ENCODE measurements at places on chromosomes 7 and 10. TPM values are rescaled to one million over a fixed set of nuclear protein-coding genes. Genes with fewer than 3 reads are reported as not detected.

- peaks cover 50% of the 10 kb centered on the region for H3K36me3 ChIP-seq
- no peaks in the 10 kb centered on the region for H3K27me3 ChIP-seq
- peaks cover 11% of the 10 kb centered on the region for H3K4me1 ChIP-seq
These were observed 2.4 kb downstream of the PRKRIP1 start for GRCh38 chr7:102398543-102398942.

Gene TLX1
- not detected for polyA plus RNA-seq

GRCh38 chr10:62502995-62503613, 128.9 kb downstream of the ZNF365 start:
- no peak overlapping the region for H3K4me3 ChIP-seq
- no peaks in the 10 kb centered on the region for H3K36me3 ChIP-seq
- H3K4me1 ChIP-seq, result no peaks in the 10 kb centered on the region

GRCh38 chr7:73732397-73732796, 6.2 kb downstream of the ABHD11 start:
- H3K27ac ChIP-seq, result no peak overlapping the region
- no peak for DNase-seq
- no peak overlapping the region for H3K4me3 ChIP-seq
- H3K27me3 ChIP-seq, result no peaks in the 10 kb centered on the region

Gene SPDYE9
- not detected for polyA plus RNA-seq

GRCh38 chr10:10363217-10363616, 654.5 kb upstream of the CELF2 start:
- no peaks in the 10 kb centered on the region for H3K27me3 ChIP-seq
- no peak for DNase-seq
- H3K27ac ChIP-seq, result no peak overlapping the region
- no peak overlapping the region for H3K4me3 ChIP-seq

Gene ELAPOR2
- polyA plus RNA-seq, result 2.3 TPM

Gene KMT2E
- polyA plus RNA-seq, result 26.9 TPM

GRCh38 chr7:86477343-86477935, 166.3 kb upstream of the GRM3 start:
- no peaks in the 10 kb centered on the region for H3K27me3 ChIP-seq
- no peak overlapping the region for H3K27ac ChIP-seq
- DNase-seq, result no peak
- no peaks in the 10 kb centered on the region for H3K4me1 ChIP-seq

Gene SUGCT
- polyA plus RNA-seq, result 45.8 TPM

Gene MRC1
- polyA plus RNA-seq, result 25.7 TPM

DNA sequence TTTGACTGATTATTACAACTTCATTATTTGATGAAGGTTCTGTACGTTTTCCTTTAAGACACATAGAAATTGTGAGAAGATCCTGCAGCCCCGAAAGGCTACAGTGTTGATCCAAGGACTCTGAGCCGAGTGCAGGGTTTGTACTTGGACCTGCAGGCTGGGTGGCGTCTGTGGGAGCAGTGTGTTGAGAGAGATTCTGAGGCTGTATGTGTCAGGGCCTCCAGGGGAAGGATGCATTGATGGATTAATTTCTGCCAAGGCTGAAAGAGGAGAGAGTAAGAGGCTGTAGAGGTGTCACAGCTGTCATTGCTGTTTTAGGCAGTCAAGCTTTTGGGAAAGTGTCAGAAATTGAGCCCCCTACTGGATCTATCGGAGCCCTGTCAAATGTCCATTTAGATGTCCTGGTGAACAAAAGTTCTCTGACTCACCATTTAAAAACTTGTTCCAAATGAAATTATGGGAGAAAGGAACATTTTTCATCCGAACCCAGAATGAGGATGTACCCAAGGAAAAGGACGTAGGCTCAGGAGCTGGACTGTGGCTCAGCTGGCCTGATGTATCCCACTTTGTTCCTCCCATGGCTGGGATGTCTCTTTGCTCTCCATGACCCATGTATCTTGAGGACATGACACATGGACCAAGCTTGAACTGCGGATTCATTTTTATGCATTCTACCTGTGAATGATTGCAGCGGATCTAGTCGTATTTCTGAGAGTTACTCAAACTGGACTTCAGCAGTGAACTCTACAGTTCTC, 102.2 kb downstream of the TCF7L2 start:
- H3K4me3 ChIP-seq, result no peak overlapping the region
- H3K27me3 ChIP-seq, result no peaks in the 10 kb centered on the region
- H3K36me3 ChIP-seq, result no peaks in the 10 kb centered on the region

DNA sequence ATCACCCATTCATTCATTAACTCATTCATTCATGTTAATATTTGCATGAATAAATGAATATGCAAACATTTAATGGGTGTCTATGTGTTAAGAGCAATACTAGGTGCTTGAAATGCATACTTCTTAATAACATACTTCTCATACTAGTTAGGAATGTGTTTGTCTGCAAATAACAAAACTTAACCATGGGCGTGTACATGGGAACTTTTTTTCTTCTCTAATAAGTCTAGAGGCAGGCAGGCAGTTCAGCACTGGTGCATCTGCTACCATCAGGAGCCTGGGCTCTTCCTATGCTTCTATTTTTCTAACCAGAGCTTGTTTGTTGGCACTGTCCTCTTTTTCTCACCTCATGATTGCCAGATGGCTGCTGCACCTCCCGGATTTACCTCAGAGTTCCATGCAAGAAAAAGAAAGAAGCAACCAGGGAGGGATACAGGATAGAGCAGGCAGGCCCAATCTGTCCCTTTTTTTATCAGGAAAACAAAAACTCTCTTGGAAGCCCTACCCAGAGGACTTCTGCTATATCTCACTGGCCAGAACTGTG, 22.7 kb downstream of the CDHR3 start:
- no peak overlapping the region for H3K27ac ChIP-seq
- H3K4me3 ChIP-seq, result no peak overlapping the region
- H3K4me1 ChIP-seq, result no peaks in the 10 kb centered on the region
- no peak for DNase-seq
- H3K36me3 ChIP-seq, result no peaks in the 10 kb centered on the region

Gene GSTO2
- 7.9 TPM for polyA plus RNA-seq

- DNase-seq, result no peak
- H3K4me3 ChIP-seq, result no peak overlapping the region
- H3K4me1 ChIP-seq, result peaks cover 14% of the 10 kb centered on the region
- H3K27me3 ChIP-seq, result no peaks in the 10 kb centered on the region
These were observed 20.0 kb upstream of the GPR146 start for GRCh38 chr7:1024331-1024841.

DNA sequence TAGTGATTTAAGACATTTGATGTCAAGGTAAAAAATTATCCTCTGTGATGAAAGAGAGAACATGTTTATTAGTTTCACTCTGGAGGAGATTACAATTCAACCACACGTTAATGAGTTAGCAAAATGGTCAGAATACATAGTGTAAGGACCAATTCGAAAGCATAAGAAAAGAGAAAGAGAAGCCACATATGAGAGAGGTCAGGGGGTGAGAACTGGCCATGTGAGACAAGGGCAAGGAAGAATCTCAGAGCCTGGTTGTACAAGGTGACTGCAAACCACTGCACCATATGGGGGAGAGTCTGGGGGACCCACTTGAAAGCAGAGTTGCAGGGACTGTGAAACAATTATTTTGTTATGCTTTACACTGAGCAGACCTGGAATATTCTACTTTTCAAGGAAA, 27.7 kb upstream of the BET1 start:
- H3K27ac ChIP-seq, result no peak overlapping the region
- H3K4me3 ChIP-seq, result no peak overlapping the region
- no peaks in the 10 kb centered on the region for H3K27me3 ChIP-seq
- no peaks in the 10 kb centered on the region for H3K36me3 ChIP-seq
- H3K4me1 ChIP-seq, result no peaks in the 10 kb centered on the region

GRCh38 chr10:29680091-29680490, 45.3 kb upstream of the SVIL start:
- no peaks in the 10 kb centered on the region for H3K27me3 ChIP-seq
- no peak overlapping the region for H3K4me3 ChIP-seq
- H3K27ac ChIP-seq, result no peak overlapping the region
- no peak for DNase-seq

DNA sequence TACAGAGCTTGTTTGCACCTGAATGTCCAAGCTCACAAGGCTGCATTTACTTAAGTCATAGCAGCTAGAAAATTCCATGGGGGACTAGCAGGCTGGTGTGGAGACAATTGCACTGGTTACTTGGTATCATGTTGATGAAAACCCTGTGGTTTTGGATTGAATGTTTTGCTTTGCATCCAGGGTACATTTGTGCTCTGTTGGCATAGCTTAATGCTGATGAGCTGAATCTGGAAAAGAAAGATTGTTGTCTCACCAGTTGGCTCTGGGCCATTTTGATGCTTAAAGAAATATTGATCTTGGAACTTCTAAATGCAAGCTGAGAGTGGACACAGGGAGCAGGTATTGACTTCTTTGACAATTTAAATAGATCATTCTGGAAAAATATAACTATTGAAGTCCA, 122.5 kb upstream of the MBL2 start:
- H3K27ac ChIP-seq, result no peak overlapping the region
- DNase-seq, result no peak
- H3K4me1 ChIP-seq, result no peaks in the 10 kb centered on the region
- no peaks in the 10 kb centered on the region for H3K36me3 ChIP-seq

DNA sequence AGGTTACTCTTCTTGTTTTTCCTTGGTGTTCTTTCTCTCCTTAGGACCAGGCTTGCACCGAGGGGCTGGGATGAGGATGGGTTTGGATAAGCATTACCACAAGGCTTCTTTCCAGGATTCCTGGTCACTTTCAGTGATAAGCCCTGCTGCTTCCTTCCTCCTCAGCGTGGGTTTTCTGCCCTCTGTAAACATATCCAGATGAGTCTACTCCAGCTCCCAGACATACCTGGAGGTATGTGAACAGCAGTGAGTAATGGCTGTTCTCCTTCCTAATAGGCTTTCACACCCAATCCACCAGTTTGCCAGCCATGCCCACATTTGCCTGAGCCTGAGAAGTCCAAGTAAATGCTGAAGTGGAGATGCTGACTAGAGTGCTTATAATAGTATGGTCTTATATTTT, 229.8 kb upstream of the YAE1 start:
- DNase-seq, result no peak
- no peaks in the 10 kb centered on the region for H3K27me3 ChIP-seq
- no peaks in the 10 kb centered on the region for H3K4me1 ChIP-seq

- H3K27ac ChIP-seq, result no peak overlapping the region
- H3K4me1 ChIP-seq, result no peaks in the 10 kb centered on the region
- H3K36me3 ChIP-seq, result no peaks in the 10 kb centered on the region
- no peaks in the 10 kb centered on the region for H3K27me3 ChIP-seq
These were observed 214.8 kb upstream of the ADO start for GRCh38 chr10:62589689-62590088.

GRCh38 chr10:77075926-77076325, 561.7 kb downstream of the KCNMA1 start:
- DNase-seq, result no peak
- no peaks in the 10 kb centered on the region for H3K27me3 ChIP-seq
- no peak overlapping the region for H3K4me3 ChIP-seq
- no peaks in the 10 kb centered on the region for H3K4me1 ChIP-seq
- no peaks in the 10 kb centered on the region for H3K36me3 ChIP-seq

Gene RALA
- 26.3 TPM for polyA plus RNA-seq

DNA sequence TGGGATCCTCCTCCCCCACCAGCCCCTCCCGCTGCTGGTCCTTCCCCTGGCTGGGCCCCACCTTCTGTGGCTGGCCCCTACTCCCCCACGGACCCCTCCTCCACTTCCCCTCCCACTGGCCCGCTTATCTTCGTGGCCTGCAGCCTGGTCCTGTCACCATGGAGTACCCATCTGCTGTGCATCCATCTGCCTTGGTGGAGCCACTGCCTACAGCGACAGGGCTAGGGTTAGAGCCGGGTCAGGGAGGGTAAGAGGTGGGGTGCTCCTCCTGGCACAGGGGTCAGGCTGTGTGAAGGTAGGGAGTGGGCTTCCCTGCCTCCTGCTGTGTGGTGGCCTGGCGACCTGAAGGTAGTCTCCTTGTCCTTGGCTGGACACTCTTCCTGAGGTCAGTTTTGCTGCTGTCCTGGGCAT, 5.2 kb downstream of the ADCY1 start:
- H3K27ac ChIP-seq, result no peak overlapping the region
- H3K27me3 ChIP-seq, result peaks cover 10% of the 10 kb centered on the region
- no peaks in the 10 kb centered on the region for H3K36me3 ChIP-seq
- no peak for DNase-seq
- H3K4me1 ChIP-seq, result peaks cover 5% of the 10 kb centered on the region
- H3K4me3 ChIP-seq, result no peak overlapping the region

- H3K27me3 ChIP-seq, result no peaks in the 10 kb centered on the region
- H3K4me3 ChIP-seq, result no peak overlapping the region
- no peaks in the 10 kb centered on the region for H3K4me1 ChIP-seq
- no peak for DNase-seq
These were observed 196.7 kb downstream of the KLF6 start for GRCh38 chr10:3588346-3588745.

Gene GPER1
- 1.9 TPM for polyA plus RNA-seq

Gene TCAF2
- 1.1 TPM for polyA plus RNA-seq

DNA sequence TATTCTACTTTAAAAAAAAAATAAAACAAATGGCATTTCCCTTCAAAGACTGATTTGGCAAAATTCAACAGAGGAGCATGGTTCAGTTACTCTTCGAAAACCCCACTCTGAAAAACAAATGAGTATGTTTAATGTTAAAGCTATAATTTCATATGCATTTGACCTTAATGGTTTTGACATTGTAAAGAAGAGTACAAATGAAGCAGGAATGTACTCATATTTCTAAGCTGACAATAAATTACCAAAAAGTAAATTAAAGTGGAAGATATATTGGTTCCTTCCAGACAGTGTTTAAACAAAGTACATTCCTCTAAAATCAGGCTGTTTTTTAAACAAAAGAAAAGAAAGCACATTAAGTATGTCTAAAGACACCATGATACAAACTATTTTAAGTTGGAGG, 16.4 kb downstream of the RGS10 start:
- H3K4me3 ChIP-seq, result no peak overlapping the region
- DNase-seq, result no peak
- H3K4me1 ChIP-seq, result no peaks in the 10 kb centered on the region
- no peak overlapping the region for H3K27ac ChIP-seq
- H3K27me3 ChIP-seq, result no peaks in the 10 kb centered on the region
- H3K36me3 ChIP-seq, result no peaks in the 10 kb centered on the region

Gene DIP2C
- 5.9 TPM for polyA plus RNA-seq

DNA sequence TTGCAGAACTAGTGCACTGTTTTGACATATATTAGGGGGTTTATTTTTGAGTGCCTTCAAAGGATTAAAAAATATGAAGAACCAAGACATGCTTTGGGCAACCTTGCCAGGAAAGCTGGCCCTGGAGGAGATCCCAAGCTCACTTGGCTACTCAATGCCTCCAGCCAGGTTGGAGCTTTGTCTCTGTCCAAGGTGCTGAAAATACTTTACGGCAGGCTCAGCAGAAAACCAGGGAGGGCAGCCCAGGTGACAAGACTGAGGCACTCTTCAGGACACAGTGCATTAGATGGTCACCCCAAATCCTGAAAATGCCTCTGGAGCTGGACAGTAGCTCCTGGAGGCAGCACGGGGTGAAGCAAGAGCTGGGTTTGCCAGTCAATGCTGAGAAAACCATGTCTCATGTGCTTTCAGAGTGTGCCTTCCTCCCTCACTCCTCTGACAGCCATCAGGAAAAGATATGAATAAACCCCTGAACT, 5.8 kb upstream of the KCNH2 start:
- H3K27me3 ChIP-seq, result no peaks in the 10 kb centered on the region
- H3K36me3 ChIP-seq, result no peaks in the 10 kb centered on the region
- H3K27ac ChIP-seq, result no peak overlapping the region
- no peaks in the 10 kb centered on the region for H3K4me1 ChIP-seq
- peak; percentile 46 for DNase-seq
- no peak overlapping the region for H3K4me3 ChIP-seq

- no peaks in the 10 kb centered on the region for H3K4me1 ChIP-seq
- no peak for DNase-seq
- H3K27ac ChIP-seq, result no peak overlapping the region
These were observed 2.1 kb upstream of the LIPM start for GRCh38 chr10:88800152-88801125.

All from adrenal gland (tissue), 19 donors.